AG10803 (cell line): ENCODE measurements at places on chromosomes 4 and X.

GRCh38 chr4:1579901-1580691 lies 104.0 kb downstream of the FAM53A start:
- DNase-seq = peak; percentile 95

- no peak for DNase-seq
These were observed 47.7 kb downstream of the KLF8 start for GRCh38 chrX:56279863-56280262.

DNA sequence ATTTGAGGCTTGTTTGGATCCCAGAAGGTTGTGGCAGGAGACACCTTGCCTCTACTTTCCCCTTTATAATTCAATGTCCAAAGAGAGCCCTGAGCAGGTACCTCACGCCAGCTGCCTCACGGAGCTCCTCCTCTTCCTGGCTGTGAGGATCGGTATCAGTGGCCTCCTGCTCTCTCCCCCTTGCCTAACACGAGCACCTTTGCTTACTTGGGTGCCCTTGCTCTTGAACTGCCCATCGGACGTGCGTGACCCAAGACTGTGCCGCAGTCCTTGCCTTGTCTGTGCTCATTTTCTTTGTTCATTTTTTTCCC lies 27.8 kb upstream of the MSANTD1 start:
- no peak for DNase-seq

GRCh38 chr4:14752341-14753046 lies 249.8 kb upstream of the CPEB2 start:
- DNase-seq = no peak

DNA sequence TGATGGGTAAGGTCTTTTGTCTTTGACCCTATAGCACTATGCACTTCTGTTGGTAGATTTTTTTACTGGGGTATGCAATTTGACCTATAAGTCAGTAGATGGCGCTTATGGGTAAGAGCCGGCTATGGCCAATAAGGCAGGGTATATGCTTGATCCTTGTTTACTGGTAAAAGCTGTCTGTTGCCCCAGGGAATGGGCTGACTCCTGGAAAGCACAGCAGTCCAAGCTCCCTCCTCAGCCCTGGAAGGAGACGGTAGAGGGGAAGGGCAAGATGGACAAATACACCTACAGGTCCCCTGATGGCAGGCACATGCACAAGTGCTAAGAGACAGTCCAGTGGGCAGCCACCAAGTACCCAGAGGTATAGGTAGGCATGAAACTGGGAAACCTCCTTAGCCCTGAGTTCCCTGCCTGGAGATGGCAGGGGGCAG lies 63.7 kb downstream of the ADAMTS3 start:
- peak; percentile 66 for DNase-seq

DNA sequence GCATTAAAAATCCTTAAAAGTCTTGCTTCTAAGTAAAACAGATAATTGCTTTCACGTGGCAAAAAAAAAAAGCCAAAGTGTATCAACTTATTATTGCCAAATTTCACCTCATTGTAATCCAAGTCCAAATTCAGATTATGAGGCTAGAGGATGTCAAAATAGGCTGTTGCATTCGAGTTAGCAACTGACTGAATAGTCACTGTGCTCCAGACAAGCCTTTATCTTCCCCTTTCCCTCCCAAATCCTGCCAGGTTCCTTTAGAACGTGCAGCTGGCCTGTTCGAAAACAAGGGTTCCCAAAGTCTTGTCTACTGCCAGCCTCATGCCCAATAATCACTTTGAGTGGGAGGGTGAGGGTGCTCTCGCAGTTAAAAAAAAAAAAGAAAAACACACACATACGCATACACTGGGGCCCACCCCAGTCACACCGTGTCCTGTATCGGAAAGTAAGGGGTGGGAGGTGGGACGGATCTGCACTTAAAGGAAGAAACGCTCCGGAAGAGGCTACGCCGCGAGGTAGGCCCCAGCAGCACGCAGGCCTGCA lies 603 bp downstream of the MAD2L1 start:
- DNase-seq = no peak

GRCh38 chr4:143451186-143451585 lies 62.3 kb upstream of the SMARCA5 start:
- DNase-seq = no peak

DNA sequence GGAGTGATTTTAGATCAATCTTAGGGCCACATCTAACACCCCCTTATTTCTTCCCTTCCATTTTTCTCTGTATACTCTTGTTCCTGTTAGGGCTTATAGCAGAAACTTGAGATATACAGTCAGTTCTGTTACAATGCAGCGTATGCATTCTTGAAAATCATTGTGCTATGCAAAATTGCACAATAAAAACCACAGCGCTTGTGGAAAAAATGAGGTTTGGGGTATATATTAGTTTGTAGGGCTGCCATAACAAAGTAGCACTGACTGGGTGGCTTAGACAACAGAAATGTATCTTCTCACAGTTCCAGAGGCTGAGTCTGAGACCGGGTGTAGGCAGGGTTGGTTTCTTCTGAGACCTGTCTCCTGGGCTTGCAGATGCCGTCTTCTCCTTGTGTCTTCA lies 59.0 kb downstream of the WWC2 start:
- peak; percentile 43 for DNase-seq

DNA sequence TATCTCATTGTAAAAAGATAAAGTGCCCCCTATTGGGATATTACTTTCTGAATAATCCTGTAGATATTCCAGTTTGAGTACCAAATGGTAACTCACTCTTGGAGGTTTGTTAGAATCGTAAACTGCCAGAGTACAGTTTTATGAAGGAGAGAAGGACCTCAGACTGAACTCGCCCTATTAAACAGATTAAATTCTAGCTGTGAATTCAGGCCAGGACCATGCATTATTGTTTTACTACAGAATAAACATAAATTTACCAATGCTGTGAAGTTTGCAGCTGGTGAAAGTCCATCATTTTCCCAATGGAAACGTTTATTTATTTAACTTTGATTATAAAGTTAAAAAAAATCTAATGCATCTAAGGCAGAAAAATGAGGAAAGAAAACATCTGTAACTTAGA lies 20.2 kb upstream of the PRDM5 start:
- DNase-seq = no peak
